Mucosa of gallbladder (tissue), 1 donor: ENCODE measurements at places on chromosomes 6 and 20. TPM values are rescaled to one million over a fixed set of nuclear protein-coding genes. Genes with fewer than 3 reads are reported as not detected.
A peak's percentile ranks its signal among the peaks of the same experiment; 100 is the strongest.

The C6orf58 gene
- not detected for total RNA-seq

The HTR1B gene
- 0.58 TPM for total RNA-seq

DNA sequence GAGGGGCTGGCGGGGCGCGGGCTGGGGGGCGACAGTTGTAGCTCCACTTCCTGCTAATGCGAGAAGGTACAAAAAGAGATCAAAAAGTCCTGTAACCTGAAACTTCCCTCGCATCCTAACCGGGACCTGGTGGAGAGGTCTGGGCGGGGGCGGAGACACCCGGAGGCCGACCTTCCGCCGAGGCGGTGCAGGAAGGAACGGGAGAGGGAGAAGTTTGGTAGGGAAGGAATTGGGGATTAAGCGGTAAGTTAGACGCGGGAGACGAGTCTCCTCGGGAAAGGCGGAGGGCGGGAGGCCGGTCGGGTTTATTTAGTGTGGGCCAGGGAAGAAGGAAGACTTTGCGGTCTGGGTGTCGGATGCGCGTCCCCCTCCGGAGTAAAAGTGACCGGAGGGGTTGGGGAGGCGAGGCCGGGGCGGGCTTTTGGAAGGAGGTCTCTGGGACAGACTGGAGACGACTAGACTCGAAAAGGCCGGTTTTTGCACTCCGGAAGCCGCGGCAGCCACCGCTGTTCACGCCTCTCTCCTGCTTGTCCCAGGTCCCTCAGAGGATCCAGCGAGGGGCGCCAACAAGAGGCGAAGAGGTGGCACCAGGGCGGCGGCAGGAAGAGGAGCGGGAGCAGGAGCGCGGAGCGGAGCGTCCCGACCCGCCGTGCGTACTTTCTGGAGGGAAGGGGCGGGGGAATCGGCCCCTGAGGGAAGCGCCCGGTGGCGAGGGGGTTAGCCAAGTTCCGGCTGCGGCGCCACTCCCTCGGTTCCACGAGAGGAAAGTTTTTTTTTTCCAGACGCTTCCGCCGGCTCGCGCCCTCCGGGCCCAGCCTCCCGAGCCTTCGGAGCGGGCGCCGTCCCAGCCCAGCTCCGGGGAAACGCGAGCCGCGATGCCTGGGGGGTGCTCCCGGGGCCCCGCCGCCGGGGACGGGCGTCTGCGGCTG lies 734 bp downstream of the TPBG start:
- DNase-seq: peak; percentile 28

The ZNF165 gene
- 1.5 TPM for total RNA-seq

The SOX18 gene
- total RNA-seq: 30.1 TPM

The NKX2-2 gene
- not detected for total RNA-seq

- DNase-seq: no peak
These were observed 881.8 kb upstream of the CITED2 start for GRCh38 chr6:140256248-140256647.

- DNase-seq: no peak
These were observed 328.4 kb downstream of the CDC5L start for GRCh38 chr6:44715925-44716324.

DNA sequence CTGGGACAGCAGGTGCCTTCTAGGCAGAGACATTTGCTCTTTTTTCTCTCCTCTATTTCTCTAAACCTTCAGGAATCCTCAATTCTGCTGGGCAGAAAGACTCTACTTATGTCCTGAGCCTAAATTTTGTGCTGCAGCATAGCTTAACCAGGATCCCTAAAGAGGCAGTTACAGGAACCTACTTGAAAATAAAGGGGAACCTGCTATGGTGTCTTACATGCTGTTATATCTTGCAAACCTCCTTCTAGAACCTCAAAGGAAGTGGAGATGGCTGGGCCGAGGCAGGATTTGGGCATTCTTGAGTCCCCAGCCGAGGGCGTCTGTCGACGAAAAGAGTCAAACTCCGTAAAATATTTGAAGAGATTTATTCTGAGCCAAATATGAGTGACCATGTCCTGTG lies 17.1 kb upstream of the GMNN start:
- no peak for DNase-seq

The NT5E gene
- total RNA-seq: 64.9 TPM

- no peak for DNase-seq
These were observed 210.3 kb downstream of the PLCB1 start for GRCh38 chr20:8342391-8342790.

The TBC1D22B gene
- 15.3 TPM for total RNA-seq

DNA sequence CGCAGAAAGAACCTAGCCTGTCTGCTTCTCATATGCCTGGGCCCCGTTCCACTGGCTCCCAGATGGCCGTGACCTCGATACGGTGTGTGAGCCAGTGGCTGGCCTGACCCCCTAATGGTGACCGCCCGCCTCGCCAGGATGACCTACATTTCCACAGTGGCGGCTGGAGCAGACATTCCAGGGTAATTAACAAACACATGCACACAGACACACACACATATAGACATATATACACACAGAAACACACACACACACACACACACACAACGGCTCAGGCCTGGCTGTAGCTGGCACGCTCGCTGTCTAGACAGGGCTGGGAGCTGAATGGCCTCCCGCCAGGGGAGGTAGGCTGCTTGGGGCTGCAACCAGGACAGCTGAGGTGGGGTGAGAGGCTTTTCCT lies 227.1 kb downstream of the ANKRD60 start:
- peak; percentile 45 for DNase-seq

- peak; percentile 23 for DNase-seq
These were observed 1.1 kb downstream of the LRRC1 start for GRCh38 chr6:53795702-53796450.

The DCBLD1 gene
- 11.7 TPM for total RNA-seq

- no peak for DNase-seq
These were observed 46.5 kb downstream of the NOL7 start for GRCh38 chr6:13661647-13662046.
